ENCODE measurements at places on chromosomes 16 and 17. TPM values are rescaled to one million over a fixed set of nuclear protein-coding genes. Genes with fewer than 3 reads are reported as not detected.

The NPTX1 gene
- 29.5 TPM for total RNA-seq

The PRAC2 gene
- not detected for total RNA-seq

The FOXC2 gene
- total RNA-seq: not detected

The DOC2B gene
- 0.34 TPM for total RNA-seq

The JUP gene
- total RNA-seq: 0.73 TPM

The CBX4 gene
- total RNA-seq: 30.9 TPM

The SMTNL2 gene
- not detected for total RNA-seq

The PRMT7 gene
- total RNA-seq: 65.4 TPM

The MBTD1 gene
- total RNA-seq: 13.0 TPM

The BEAN1 gene
- total RNA-seq: not detected

The FBXO31 gene
- 26.7 TPM for total RNA-seq

The SLC13A2 gene
- not detected for total RNA-seq

The TMIGD1 gene
- total RNA-seq: not detected

The CD300E gene
- not detected for total RNA-seq

The C16orf95 gene
- total RNA-seq: 9.6 TPM

The KCNG4 gene
- total RNA-seq: not detected

The ANKRD40CL gene
- total RNA-seq: not detected

The OR1F1 gene
- total RNA-seq: not detected

The TBX6 gene
- total RNA-seq: 0.89 TPM

The SEPTIN12 gene
- total RNA-seq: not detected

The XAF1 gene
- total RNA-seq: 199 TPM

Data from T-helper 2 cell treated with Interferon-gamma antibody and Interleukin-4, amounts not matched to agents 100 ng/mL and 5 ng/mL, for 36 hours (primary cell).